ENCODE measurements at places on chromosomes 2 and 18.

- DNase-seq, result no peak
Measured at GRCh38 chr2:150859162-150859561, 371.7 kb upstream of the RND3 start.

GRCh38 chr2:166417669-166418068 lies 41.9 kb upstream of the SCN9A start:
- DNase-seq, result no peak

DNA sequence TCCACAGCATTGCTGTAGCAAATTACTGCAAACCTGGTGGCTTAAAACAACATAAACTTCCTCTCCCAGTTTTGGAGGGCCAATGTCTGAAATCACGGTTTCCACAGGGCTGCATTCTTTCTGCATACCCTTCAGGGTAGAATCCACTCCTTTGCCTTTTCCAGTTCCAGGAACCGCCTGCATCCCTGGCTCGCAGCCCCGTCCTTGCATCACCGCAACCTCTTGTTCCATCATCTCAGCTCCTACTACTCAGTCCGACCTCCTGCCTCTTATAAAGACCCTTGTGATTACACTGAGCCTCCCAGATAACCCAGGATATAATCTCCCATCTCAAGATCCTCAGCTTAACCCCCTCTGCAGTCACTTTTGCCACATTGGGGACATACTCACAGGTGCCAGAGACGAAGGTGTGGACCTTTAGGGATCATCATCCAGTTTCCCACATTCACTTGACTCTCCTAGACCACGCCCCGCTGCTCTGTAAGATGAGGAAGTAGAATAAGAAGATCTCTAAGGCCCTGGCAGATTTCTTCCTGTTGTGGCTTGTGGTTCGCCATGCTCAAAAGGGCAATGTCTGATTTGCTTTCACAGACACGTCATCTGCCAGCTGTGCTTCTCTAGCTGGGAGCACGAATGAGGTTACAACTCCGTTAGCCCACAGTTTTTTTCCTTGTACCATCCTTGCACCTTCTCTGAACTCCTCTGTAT lies 103.6 kb upstream of the AGAP1 start:
- DNase-seq, result no peak

- DNase-seq, result no peak
Measured at GRCh38 chr18:7980136-7980535, 413.0 kb downstream of the PTPRM start.

GRCh38 chr2:141455211-141455826 lies 675.5 kb downstream of the LRP1B start:
- DNase-seq, result no peak

DNA sequence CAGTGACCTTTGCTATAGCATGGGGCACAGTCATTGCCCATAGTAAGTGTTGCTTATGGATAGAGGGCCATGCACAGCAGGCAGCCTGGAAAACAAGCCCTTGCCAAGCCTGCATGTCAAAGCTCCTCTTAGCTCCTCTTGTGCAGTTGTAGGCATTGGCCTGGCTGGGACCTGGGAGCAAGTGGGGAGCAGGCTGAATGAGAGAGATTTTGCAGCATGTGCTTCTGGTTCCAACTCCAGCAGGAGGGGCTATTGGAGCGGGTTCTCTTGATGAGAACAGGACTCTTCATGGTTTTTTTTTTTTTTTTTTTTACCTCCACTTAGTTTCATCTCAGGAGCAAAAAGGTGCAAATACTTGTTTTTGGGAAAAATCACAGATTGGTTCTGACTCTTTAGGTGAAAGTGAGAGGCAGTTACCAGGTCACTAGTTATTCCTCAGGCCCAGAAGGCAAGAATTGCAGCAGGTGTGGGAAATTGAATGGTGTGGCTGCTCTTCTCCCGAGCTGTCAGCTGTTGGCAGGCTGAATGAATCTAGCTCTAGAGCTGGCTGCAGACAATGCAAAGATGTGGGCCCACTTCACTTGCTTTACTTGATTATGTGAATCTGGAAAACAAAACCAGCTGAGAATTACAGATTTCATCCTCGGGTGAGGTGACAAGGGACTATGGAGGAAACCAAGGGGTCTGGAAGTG lies 95.9 kb downstream of the MAP4K4 start:
- no peak for DNase-seq

- no peak for DNase-seq
Measured at GRCh38 chr2:47300609-47301276, 102.2 kb upstream of the MSH2 start.

DNA sequence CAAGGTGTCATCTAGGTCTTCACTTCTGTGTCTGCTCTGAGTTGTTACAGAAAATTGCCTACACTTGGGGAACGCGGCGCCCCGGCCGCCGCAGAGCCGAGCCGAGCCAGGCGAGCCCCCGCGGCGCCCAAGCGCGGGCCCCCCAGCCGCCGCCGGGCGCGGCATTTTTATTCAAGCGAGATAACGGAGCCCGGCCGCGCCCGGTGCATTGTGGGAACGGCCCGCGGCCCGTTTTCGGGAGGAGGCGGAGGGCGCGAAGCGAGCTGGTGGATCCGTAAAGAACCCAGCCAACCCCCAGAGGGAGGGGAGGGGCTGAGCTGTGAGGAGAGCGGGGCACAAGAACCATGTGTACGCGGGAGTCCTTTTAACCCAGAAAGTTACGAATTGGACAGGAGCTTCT lies 191.8 kb downstream of the FTCDNL1 start:
- DNase-seq, result no peak

GRCh38 chr2:3754795-3755194 lies 51.4 kb downstream of the DCDC2C start:
- DNase-seq, result no peak

DNA sequence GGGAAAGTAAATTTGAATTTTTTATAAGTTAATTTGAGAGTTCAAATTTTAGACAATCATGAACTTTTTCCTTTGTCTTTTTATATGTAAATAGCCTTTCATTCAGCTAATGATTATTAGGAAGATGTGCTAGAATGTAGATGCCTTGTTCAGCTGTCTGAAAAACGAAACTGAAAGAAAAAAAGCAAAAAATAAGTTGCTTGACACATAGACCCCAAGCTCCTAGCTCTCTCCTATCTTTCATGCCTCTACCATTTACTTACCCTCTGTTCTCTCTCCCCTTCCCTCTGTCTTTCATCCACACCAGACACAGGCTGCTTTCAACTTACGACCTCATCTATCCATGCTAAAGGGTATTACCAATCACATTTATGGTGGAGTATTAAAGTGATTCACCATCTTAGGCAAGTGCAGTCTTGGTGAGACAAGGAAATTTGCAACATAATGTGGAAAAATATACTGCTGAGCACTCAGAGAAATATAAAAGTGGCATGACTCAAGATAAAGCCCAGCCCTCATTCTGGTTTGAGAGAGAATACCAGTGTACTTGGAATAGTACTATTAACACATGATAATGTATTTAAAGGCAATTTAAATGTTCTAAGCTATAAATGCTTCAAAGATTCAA lies 425.6 kb downstream of the SUCLG1 start:
- no peak for DNase-seq

DNA sequence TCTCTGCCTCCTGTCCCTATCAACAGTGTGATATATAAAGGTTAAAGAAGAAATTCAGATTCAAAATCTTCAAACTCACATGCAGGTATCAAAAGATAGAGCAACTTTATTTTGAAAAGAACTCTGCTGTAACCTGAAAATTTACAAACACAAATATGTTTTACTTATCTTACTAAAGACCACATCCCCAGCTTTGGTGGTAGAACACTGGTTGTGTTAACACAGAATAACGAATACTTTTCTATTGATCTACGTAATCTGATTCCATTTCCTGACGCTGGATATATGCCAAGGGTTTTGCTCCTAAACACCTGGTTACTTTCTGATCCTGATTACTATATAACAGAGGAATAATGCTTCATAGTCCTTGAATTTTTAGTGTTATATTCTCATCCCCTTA lies 23.1 kb upstream of the SLC39A10 start:
- DNase-seq, result no peak

- DNase-seq, result no peak
Measured at GRCh38 chr2:109304731-109305470, 175.9 kb downstream of the SH3RF3 start.

GRCh38 chr2:23376972-23377371 lies 8.0 kb upstream of the KLHL29 start:
- no peak for DNase-seq

DNA sequence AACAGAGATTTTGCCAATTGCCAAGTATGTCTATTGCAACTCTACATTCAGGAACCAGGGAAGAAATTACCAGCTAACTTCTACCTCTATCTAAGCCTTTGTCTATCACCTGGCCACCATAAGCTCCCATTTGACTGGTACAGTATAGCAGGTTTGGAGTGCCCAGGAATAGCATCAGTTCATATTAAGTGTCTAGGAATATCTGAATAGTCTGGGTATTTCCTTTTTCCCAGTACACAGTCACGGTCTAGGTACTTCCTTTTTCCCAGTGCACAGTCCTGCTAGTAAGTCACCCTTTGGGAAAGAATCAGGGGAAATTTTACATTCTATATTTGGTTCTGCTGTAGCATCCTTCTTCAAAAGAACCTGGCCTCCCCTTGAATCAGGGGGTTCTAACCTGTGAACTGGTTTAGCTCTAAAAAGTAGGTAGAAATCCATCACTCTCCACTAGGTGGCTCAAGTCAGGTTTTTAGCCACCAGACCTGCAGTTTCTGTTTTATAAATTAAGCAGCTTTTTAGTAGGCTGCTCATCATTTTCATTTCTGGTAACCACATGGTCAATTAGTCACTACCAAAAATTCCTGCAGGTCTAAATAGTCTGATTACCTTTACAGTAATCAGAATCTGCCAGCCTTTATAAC lies 49.3 kb upstream of the DNAJC10 start:
- DNase-seq, result no peak

- DNase-seq, result no peak
Measured at GRCh38 chr2:226478109-226478809, 321.4 kb downstream of the IRS1 start.

GRCh38 chr2:173157676-173158293 lies 82.1 kb downstream of the MAP3K20 start:
- DNase-seq, result no peak

- DNase-seq, result no peak
Measured at GRCh38 chr18:36020174-36020711, 47.1 kb downstream of the RPRD1A start.

GRCh38 chr2:240569523-240569997 lies 1.3 kb downstream of the RNPEPL1 start:
- DNase-seq, result no peak

GRCh38 chr2:45169339-45170190 lies 160.3 kb upstream of the SIX2 start:
- no peak for DNase-seq

DNA sequence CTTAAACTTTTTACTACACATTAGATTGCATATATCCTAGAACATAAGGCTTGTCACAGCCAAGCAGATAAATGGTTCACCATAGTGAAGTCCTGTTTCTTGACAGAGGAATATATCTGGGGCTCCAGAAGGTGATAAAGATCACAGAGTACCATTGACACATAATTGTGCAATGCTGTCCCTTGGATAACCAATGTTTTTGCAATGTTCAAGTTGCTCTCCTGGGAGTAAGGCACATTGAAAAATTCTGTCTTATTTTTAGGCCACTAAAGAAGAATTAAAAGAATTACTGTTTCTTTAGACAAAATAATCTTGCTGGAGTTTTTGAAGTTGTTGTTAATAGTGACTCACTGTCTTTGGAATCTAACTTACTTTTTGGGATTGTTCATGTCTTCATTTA lies 1132.8 kb downstream of the LRP1B start:
- no peak for DNase-seq

DNA sequence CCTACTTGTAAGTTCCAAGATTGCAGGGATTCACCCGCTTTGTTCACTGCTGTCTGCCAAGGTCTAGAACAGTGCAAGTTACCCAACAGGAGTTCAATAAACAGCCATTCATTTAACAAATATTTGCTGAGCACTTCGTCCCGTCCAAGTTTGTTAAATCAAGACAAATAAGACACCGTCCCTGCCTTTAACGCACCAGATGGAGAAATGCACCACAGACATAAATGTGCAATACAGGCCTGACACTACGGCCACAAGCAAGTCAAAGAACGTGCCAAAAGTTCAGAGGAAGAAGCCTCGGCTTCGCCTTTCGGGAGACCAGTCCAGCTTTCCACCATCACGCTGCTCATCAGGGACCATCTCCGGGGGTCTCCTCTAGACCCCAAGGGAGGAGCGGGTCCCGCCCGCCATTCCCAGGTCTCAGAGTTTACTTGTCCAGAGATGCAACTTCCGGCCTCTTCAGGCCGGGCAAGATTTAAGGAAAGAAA lies 429 bp downstream of the C2orf76 start:
- DNase-seq, result no peak

DNA sequence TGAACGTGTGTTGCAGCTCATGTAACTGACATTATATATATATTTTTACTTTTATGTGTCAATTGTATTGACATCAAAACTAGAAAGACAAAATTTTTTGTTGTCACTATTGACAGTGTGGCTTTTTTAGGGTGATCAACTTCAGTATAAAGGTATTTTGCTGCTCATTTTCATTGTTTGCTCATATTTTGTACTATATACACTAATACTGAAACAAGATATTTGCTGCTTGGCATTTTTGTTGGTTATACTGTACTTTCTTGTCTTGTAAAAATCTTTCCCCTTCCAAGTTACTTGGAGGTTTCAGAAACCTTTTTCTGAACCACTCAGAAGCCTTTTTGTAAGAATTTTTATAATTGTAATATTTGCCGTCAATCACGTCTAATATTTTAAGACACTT lies 16.5 kb downstream of the AFTPH start:
- DNase-seq, result no peak

DNA sequence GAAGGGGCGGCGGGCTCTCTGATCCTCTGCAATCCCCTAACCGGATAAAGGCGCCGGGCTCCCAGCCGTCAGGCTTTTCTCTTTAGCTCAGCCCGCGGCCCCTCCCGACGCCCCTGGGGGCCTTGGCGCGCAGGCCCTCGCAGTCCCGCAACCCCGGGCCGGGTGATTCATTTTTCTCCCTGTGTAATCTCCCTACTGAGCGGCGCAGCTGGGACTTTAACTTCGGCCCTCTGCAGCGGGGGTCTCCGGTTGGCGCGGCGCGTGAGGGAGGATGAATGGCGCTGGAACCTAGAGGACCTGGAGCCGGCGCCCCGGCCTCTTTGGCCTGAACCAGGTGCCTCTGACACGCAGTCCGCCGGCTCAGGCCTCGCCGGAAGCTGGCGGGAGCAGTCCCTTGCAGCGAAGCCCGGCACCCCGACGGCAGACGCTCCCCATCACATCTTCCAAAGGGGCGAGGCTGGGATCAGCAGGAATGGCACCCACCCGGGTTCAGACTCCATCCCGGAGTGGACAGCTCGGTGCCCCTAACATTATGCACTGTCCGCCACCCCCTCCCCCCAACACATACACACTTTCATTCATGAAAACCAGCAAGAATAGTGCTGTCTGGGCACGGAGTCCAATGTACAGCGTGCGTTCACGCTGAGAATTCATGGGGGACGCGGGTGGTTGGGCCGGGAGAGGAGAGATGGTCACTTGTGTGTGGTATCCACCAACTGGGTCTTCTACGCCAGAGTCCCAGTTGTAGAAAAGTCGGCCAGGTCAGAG lies 1.2 kb downstream of the CNGA3 start:
- no peak for DNase-seq
